ENCODE measurements at places on chromosomes 5 and 9. TPM values are rescaled to one million over a fixed set of nuclear protein-coding genes. Genes with fewer than 3 reads are reported as not detected.

ZNF462 gene
- 4.3 TPM for total RNA-seq

FSTL4 gene
- total RNA-seq, result 4.0 TPM

MAMDC2 gene
- 0.25 TPM for total RNA-seq

TMEM161B gene
- total RNA-seq, result 8.1 TPM

PITX1 gene
- 34.6 TPM for total RNA-seq

SNCB gene
- 1.2 TPM for total RNA-seq

MTMR12 gene
- 12.9 TPM for total RNA-seq

NXNL2 gene
- 0.54 TPM for total RNA-seq

SLC4A9 gene
- 0.01 TPM for total RNA-seq

SPACA9 gene
- total RNA-seq, result 4.6 TPM

CACNA1B gene
- total RNA-seq, result 0.03 TPM

GFI1B gene
- total RNA-seq, result not detected

RANBP3L gene
- total RNA-seq, result not detected

NDST1 gene
- 59.2 TPM for total RNA-seq

RNF180 gene
- 0.31 TPM for total RNA-seq

ECSCR gene
- not detected for total RNA-seq

SLC9A3 gene
- total RNA-seq, result 2.4 TPM

SEMA6A gene
- total RNA-seq, result 0.21 TPM

DMRT2 gene
- not detected for total RNA-seq

WDR38 gene
- not detected for total RNA-seq

INSL6 gene
- total RNA-seq, result not detected

NFIB gene
- total RNA-seq, result 9.9 TPM

JADE2 gene
- total RNA-seq, result 25.6 TPM

CDH9 gene
- not detected for total RNA-seq
